NCI-H524 (cell line): ENCODE measurements at places on chromosomes 6 and 20.
A peak's percentile ranks its signal among the peaks of the same experiment; 100 is the strongest.

DNA sequence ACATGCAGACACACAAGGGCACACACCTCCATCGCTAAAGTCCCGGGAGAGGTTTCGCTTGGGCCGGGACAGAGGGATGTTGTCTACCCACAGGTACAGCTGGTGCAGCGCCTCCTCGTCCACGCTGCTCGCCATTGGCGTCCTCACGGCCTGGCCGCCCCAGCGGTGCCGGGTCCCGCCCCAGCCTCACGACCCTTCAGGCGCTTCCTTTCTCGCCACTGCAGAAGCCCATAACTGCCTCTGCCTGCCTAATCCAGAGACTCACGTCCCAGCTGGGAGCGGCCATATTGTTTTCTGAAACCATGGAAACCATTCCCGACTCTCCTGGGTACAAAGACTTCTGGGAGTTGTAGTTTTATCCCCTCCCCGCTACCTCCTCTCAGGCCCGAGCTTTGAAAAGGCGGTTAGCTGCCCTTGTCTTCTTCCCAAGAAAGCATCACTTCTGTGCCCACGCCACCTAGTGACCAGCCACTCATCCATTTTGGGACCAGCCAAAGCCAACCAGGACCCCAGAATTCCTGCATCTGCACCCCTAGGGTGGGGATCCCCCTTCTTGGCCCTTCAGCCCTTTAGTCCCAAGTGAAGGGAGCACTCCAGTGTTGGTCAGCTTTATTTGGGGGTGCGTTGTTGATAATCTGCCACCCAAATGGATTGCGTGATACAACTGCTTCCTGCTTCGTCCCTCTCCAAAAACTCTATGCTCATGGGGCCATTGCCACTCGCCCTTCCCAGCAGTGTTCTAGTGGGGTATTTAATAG lies at the start of gene SPEF1:
Gene SPEF1, minus strand, starts transcription at position 296 of the 758 bp plus-strand sequence. Its CDS starts 161 bp downstream, at position 135.
- DNase-seq, result peak; percentile 98

- no peak for DNase-seq
These were observed 495.4 kb upstream of the MMS22L start for GRCh38 chr6:97778290-97779038.

DNA sequence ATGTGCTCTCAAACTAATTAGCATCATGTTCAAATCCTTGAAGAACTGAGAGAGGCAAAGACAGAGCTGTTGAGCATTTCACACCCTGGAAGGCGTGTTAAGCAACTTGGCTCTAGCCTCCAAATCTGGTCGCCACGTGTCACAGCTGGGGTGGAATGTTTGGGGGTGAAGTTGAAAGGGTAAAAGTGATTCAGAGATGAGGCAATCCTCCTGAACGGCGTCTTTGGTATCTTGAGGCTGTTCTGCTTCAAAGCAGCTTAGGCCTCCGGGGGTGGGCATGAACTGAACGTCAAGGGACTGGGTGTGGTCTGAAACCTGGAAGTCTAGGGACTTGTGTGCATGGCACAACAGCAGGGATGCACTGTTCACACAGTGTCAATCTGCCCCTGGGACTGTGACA lies 62.3 kb downstream of the TRAM2 start:
- DNase-seq, result no peak

- no peak for DNase-seq
These were observed 9.1 kb downstream of the SNTA1 start for GRCh38 chr20:33434434-33434833.

DNA sequence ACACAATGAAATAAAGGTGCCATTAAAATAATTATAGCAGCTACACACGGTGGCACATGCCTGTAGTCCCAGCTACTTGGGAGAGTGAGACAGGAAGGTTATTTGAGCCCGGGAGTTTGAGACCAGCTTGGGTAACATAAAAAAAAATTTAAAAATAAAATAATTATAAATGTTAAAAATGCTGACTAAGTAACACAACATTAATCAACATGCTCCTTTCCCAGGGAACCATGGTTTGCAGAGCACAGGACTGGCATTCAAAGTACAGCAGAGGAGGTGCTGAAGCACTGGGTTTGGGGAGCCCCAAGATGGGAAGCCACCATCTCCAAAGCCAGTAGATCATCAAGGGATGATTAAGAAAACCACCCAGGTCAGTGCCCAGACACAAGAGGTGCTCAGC lies 51.9 kb downstream of the NFATC2 start:
- DNase-seq, result no peak

- no peak for DNase-seq
These were observed 1241.1 kb upstream of the EYS start for GRCh38 chr6:66948106-66948505.

GRCh38 chr6:135230711-135231468 lies 49.8 kb downstream of the MYB start:
- DNase-seq, result no peak

DNA sequence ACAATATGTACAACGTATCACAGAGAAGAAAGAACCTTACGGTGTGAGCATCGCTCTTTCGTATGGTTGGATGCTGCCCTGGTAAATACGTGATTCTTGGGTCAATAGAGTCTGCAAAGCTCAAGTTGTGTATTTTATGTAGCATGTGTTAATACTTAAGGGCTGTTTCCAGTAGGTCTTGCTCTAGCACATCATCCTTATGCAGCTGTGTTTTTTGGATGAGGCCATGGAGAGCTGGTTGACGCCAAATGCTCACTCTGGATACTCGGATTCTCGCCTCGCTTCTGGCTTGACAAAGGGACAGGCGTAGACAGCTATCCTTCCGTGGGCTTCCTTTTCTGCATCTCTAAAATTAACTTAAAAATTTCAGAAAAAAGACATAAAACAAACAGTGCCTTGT lies 38.9 kb downstream of the SNRNP48 start:
- DNase-seq, result no peak

GRCh38 chr20:58596244-58596643 lies 54.8 kb upstream of the STX16 start:
- no peak for DNase-seq

GRCh38 chr20:10239954-10240353 lies 21.3 kb downstream of the SNAP25 start:
- DNase-seq, result peak; percentile 49

DNA sequence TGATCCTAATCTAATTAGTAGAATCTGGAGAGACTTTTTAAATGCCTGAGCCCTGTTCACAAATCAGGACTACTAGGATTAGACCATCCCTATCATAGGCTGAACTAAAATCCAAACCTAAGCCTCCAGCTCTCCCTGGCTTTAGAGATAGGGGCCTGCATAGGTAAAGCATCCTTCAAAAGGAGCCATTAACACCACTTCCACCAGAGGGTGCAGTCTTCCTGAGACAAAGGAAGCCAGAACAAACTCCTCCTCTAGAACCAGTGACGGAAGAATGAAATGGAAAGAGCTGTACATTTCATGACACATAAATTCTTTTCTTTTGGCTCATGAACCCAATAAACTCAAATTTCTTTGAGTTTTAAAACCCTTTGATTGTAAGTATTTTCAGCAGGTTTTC lies 291.2 kb upstream of the ADGRB3 start:
- peak; percentile 70 for DNase-seq

GRCh38 chr6:32318501-32318900 lies 53.2 kb downstream of the TSBP1 start:
- DNase-seq, result no peak

DNA sequence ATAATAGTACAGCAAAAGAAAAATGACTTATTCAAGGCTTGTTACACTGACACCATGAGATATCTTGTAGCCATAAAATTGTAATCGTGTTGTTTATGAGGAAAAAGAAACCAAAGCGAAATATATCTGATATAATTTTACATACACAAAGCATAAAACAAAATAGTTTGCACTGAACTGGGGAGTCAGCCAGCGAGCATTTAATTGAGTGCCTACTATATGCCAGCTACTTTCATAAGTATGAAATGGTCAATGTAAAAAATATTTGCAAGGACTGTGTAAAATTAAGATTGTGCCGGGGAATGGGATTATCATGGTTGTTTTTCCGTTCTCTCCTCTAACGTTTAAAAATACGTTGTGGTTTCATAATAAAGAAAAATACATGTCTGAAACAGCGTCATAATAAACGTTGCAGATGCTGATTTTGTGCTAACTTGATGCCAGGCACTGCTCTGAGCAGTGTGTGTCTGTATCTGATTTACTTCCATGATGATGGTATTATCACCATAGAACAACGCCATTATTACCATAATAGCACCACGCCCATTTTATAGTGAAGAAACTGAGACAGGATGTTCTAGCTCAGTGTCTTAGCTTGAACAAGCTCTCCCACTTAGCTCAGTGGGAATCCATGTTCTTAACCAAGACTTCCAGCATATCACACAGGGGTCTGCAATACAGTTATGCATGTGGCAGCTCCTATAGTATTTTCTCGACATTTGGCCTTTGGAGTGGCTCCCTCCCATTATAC lies 144.6 kb downstream of the BCAS1 start:
- DNase-seq, result no peak

DNA sequence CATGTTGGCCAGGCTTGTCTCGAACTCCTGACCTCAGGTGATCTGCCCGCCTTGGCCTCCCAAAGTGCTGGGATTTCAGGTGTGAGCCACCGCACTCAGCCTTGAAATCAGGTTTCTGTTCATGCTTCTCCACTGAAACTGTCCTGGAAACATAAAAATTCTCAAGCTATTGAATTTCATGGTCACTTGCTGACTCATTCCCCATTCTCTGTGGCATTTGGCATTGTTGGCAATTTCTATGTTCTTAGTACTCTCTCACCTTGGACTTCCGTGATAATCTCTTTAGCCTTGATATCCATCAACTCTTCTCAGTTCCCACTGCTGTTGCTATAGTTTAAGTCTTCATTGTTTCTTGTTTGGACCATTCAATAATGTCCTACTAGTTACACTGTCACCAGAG lies 6.2 kb downstream of the SEL1L2 start:
- DNase-seq, result no peak

- no peak for DNase-seq
These were observed 220.7 kb downstream of the ARHGAP18 start for GRCh38 chr6:129489215-129489765.

DNA sequence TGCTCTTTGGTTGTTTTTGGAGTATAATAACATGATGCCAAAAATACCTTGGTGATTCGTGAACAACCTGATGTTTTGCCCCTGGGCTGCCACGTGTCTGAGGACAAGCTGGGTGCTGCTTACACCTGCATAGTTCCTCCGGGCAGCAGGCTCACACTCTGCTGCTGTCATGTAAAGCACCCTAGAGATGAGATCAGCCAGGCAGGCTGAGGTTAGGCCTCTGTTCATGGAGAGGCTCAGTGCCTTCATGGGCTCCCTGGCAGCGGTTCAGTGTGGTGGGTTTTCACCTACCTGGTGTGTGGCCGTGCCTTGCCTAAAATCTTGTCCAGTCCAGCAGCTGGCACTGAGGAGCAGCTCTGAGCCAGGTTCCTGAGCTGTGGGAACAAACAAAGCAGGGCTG lies 60.1 kb upstream of the TAGAP start:
- no peak for DNase-seq

DNA sequence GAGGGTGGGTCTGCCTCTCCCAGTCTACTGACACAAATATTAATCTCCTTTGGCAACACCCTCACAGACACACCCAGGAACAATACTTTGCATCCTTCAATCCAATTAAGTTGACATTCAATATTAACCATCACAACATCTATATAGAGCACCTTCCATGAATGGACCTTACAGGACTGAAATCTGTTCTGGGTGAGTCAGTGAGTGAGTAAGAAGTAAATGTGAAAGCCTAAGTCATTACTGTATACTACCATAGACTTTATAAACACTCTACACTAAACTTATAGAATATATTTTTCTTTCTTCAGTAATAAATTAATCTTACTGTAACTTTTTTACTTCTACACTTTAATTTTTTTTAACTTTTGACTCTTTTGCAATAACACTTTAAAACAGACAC lies 993.8 kb upstream of the MAP3K7 start:
- no peak for DNase-seq

GRCh38 chr20:35007413-35007812 lies 51.7 kb downstream of the MYH7B start:
- DNase-seq, result no peak

GRCh38 chr6:12974551-12974950 lies 258.0 kb downstream of the PHACTR1 start:
- DNase-seq, result no peak

DNA sequence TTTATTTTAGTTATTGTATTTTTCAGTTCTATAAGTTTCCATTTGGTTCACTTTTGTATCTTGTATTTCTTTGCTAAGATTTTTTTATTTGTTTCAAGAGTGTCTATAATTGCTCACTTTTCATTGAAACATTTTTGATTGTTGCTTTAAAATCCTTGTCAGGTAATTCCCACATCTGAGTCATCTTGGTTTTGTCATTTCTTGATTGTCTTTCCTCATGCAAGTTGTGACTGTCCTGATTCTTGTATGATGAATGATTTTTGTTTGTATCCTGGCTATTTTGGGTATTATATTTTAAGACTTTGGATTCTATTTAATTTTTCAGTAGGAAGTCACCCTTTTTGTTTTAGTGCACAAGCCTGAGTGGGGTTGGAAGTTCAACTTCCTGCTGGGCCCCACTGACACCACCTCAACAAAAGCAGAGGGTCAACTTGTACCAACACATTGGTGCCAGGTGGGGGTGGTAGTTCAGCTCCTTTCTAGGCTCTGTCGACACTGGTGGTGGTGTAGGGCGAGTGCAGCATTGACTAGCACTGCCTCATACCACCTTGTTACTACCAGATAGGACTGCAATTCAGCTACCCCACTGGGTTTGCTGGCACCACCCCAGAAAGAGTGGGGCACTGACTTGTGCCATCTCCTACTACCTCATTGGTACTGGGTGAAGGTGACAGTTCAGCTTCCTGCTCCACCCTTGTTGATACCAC lies 8.8 kb downstream of the RSPH3 start:
- DNase-seq, result no peak
